ENCODE measurements at places on chromosomes 2 and 18.

DNA sequence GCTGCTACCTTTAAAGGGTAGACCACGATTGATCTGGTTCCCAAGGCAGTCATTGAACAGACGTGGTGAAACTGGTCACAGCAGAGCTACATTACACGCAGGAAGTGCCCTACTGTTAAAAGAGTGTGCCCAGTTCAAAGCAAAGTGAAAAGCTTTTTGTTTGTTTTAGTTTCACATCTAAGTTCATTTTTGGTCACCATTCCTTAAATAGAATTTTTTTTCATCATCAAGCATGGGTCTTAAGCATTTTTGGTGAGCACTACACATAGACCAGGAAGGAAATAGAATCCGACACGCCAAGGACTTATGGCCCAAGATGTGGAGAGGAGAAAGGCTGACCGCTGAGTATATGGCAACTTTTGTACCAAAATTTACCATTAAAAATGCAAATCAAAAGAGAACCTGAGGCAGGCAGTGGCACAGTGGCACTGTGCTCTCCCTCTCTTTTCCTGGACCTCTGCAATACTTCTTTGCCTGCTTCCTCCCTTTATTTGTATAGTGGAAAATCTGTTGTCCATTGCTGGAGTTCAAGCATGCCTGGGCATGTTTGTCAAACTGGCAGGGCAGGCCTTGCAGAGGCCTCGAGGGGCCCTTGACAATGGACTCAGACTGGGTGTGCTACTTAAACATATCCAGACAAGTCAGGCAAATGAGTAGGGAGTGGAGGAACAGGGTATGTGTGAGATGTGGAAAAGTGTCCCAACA, 42.6 kb upstream of the HNRNPA3 start:
- DNase-seq, result no peak

- DNase-seq, result no peak
Observed at GRCh38 chr18:35122586-35123224, 81.5 kb downstream of the MAPRE2 start.

- DNase-seq, result no peak
Observed at GRCh38 chr18:23819001-23819400, 129.7 kb downstream of the LAMA3 start.

DNA sequence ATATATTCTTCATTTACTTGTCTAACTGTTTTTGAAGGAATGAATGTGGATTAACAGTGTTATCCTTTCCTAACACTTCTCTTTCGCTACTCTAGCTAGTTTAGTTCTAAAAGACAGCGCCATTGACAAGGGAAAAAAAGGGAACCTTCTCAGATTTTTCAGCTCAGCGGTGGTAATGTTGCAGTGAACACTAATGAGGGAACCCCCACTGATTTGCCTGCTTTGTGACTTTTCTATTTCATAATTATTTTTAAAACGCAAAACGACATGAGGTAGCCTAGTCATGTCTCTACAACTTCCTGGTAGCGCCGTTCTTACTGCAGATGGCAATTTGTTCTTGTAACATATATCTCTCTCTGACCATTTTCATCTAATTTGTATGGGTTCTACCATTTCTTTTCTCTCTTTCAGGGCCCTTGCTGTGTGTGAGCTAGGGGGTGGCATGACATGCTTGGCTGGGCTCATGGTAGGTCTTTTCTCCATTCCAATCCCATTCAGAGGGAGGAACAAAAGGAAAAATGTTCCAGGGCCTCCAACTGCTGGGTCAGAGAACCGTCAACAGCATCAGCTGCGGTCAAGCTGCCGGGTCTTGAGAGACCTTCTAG, 235.5 kb upstream of the SIX3 start:
- DNase-seq, result no peak

DNA sequence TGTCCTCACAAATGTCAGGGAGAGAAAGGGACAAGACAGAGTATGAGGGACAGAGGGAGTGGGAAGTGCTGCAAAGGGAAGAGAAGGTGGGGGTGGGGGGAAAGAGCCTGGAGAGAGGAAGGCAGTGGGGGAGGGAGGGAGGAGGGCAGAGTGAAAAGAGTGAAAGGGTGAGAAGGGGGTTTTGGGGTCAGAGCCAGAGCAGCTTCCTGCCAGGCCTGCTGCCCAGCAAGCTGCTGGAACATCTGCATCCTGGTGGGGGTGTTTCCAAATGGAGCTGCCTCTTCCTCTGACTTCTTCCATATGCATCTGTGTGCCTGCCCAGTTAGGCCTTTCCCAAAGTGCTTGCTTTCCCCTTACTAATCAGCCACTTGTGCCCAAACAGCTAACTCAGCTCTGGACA, 94.3 kb upstream of the CELF4 start:
- no peak for DNase-seq

DNA sequence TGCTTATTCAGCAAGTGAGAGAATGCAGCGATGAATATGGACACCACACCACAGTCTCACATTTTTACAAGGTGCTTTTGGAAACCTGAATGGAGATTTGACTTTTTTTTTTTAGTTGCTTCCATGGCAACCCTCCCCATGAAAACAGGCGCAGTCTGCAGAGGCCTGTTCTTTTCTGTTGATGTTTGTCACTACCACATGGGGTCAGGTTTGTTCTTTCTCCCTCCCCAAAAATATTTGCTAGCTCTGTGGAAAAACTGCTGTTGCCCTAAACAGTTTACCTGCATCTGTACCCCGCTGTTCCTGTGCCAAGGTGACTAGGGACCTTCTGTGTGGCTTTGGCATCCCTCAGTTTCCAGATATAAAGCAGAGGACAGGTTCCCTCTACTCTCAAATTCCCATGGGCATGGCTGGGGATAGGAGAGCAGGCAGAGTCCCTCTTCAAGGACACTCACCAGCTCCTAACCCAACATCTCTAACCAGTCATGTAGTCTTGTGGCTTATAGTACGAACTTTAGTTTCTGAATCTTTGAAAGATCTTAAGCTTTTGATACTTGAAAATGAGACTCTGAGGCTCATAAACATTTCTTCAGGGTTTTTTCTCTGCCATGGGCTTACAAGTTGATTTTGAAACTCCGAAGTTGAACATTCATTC, 14.7 kb upstream of the MAPRE2 start:
- DNase-seq, result no peak

DNA sequence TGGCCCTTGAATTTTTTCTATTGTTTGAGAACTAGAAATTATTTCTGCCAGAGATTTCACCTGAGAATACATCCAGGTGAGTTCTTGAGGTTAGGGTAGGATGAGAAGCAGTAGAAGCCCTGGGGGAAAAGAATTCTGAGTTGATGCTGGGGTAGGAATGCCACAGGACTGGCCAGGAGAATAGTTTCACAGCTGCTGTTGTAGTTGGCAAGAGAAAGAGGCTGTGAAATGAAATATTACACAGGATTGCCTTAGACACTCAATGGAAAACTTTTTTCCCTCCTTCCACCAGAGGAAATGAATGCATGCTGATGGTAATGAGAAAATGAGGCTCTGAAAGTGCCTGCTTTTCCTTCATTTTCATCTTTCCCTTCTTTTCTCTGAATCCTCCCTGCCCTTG, 54.6 kb downstream of the PRKCE start:
- no peak for DNase-seq

DNA sequence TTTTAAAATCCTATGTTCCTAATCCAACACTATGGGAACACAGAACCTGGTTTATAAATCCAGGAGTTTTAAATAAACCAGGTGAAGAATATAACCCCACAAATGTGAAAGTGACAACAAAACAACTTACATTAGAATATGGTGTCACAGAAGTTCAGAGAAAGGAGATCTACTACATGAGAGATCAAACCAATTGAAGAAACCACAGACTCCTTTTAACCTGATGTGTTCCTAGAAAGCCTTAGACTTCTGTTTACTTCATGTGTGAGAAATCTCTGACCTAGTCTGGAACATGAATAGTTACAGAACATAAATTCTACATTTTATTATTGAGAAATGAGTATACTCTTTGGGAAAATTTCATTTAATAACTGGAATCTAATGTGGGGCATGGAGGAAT, 165.3 kb downstream of the FTCDNL1 start:
- no peak for DNase-seq

- DNase-seq, result no peak
Observed at GRCh38 chr2:198909525-198910267, 548.0 kb downstream of the SATB2 start.

GRCh38 chr2:33011373-33011772, 64.6 kb downstream of the LTBP1 start:
- no peak for DNase-seq

DNA sequence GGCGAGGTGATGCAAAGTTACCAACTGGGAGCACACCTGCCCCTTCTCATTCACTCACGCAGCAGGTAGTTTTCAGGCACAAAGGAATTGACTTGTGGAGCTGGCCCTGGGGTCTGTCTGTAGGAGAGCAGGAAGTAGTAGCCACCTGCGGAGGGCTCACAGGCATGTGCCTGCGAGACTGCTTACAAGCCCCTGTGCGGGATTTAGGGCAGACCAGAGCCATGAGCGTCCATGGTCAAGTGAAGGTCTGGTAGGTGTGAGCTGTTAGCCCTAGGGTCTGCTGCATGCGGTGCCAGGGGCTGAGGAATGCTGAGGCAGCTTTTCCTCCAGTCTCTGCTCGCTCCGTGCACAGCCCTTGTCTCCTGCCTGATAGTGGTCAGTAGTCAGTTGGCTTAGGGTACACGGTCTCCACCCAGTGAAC, 18.9 kb downstream of the INPP4A start:
- no peak for DNase-seq

GRCh38 chr2:181660181-181660580, 3.3 kb upstream of the CERKL start:
- DNase-seq, result no peak

- DNase-seq, result no peak
Observed at GRCh38 chr2:171798156-171798820, 95.8 kb downstream of the SLC25A12 start.

- DNase-seq, result no peak
Observed at GRCh38 chr18:24466771-24467170, 6.3 kb downstream of the HRH4 start.

GRCh38 chr18:811892-812375, at the start of gene YES1:
TSS of gene YES1 (minus strand) at chr18:812242. CDS start at chr18:756827, 55,415 bp downstream.
- DNase-seq, result no peak

DNA sequence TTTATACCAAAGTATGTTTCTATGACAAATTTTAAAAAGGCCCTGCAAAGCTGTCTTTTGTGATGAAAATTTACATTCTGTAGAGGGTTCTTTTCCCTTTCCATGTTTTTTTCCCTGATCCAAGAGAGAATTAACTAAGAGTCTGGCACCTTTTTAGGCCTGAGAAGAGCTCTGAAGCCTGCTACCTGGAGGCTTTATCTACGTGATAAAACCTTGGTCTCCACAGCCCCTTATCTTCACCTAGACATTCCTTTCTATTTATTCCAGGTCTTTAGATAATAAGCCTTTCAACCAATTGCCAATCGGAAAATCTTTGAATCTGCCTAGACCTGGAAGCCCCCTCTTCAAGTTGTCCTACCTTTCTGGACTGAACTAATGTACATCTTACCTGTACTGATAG, 774.1 kb upstream of the LRRTM1 start:
- no peak for DNase-seq

- DNase-seq, result no peak
Observed at GRCh38 chr2:82027921-82028615, 1723.5 kb upstream of the LRRTM1 start.

- no peak for DNase-seq
Observed at GRCh38 chr2:24107-24506, 22.2 kb downstream of the FAM110C start.

DNA sequence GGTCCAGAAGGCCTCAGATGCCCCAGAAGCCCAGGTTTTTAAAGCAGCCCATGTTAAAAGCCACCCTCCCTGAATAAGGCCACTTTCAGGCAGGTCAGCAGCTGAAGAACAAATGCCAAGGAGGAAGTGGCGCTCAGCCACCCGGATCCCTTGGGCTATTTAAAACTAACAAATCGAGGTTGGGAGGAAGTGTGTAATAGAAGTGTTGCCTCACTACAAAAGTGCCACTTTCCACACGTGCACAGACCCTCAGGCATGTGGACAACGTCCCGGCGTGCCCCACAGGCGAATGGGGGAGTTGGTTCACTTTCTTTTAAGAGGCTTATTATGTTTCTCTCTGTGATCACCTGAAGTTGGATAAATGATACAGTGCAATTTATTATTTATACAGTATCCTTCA, 173.8 kb upstream of the SALL3 start:
- DNase-seq, result no peak

GRCh38 chr2:47174733-47175361, 19.7 kb upstream of the STPG4 start:
- no peak for DNase-seq

GRCh38 chr2:101852824-101853223, 138.9 kb upstream of the IL1R2 start:
- DNase-seq, result no peak

DNA sequence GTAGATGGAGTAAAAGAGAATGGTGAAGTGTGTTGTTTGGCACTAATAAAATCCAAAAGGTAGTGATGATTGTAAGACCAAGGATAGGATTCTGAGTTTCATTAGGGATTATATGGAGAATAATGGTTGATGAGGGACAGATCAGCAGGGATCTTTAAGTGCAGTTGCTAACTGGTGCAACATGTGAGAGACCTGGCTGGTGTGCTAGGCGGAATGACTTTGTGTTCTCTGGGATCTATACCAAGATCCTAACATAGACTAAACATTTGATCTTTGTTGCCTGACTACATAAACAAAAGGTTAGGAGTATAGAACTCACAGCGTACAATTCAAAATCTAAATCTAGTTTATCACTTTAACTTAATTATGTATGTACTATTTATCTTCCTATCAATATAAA, 135.4 kb downstream of the PTRHD1 start:
- no peak for DNase-seq

DNA sequence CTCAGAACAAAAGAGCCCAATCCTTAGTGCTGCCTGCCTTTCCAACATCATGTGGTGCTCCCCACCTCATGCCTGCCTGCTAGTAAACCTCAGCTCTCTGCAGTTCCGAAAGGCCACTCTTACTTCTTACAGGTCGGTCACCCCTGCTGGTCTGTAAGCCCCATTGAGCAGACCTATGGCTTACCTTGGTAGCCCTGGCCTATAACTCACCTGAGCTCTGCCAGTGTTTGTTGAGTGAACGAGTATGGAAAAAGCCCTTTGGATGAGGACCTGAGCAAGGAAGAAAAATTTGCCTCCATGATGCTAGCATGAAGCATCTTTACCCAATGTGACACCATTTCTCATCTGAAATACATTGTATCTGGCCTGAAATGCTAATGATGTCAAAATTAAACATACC, 83.3 kb downstream of the LIPG start:
- DNase-seq, result no peak

DNA sequence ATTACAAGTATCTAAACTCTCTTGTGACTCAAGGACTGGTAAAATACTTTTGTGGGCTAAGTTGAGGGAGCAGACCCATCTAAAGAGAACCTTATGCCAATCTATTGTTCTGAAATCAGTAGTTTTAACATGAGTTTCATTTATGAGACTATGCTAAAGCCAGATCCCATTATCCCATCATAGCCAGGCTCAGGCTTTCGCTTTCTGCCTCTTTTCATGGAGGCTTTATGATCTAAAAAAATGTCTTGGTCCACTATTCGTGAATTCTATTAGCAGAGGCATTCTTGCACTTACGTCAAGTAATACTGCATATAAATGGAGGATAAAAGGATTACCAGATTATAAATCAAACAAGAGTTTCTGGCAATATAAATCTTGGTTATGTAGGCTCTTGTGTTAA, 1636.9 kb upstream of the ACVR2A start:
- DNase-seq, result no peak

- DNase-seq, result no peak
Observed at GRCh38 chr2:239401881-239402233, 1.0 kb upstream of the HDAC4 start.

- DNase-seq, result no peak
Observed at GRCh38 chr2:112140899-112141625, 2.9 kb downstream of the FBLN7 start.

GRCh38 chr2:64179582-64180321, 35.5 kb upstream of the PELI1 start:
- no peak for DNase-seq
